ENCODE measurements at places on chromosomes 11 and 22.

- DNase-seq = no peak
Observed at GRCh38 chr22:41914611-41915034, 251 bp downstream of the SHISA8 start.

DNA sequence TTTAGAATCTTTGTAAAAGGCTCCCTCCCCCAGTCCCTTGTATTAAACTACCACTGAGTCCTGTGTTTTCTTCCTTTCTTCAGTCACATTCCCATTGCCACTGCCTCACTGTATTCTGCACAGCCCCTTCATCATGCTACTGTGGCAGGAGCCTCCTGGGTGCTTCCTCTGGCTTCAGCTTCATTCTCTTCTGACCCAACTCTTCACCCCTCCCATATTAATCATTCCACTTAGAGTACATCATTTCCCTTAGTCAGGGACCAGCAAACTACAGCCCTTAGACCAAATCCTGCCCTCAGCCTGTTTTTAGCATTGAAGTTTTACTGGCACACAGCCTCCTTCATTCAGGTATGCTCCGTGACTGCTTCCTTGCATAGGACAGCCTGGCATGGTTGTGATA lies 127.7 kb upstream of the MTNR1B start:
- no peak for DNase-seq

- DNase-seq = no peak
Observed at GRCh38 chr11:71356904-71357303, 91.3 kb downstream of the DHCR7 start.

GRCh38 chr22:49687786-49688515 lies 139.7 kb downstream of the BRD1 start:
- no peak for DNase-seq

DNA sequence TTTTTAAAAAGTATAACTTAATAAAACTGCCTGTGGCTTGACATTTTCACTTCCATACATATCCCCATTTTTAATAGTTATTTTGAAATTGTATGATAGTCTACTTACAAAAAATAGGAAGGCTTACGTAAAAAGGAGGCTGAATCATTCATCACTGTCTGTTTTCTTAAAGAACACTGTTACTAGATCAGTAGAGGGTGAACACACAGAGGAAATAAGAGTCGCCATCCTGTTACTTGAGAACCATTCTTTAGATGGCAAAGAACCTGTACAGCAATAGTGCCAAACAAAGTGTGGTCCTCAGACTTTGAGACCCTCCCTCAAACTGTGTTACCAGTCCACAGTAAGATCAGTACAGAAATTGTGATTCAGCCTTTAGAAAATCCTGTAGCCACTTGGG lies 180.7 kb downstream of the PGR start:
- no peak for DNase-seq

DNA sequence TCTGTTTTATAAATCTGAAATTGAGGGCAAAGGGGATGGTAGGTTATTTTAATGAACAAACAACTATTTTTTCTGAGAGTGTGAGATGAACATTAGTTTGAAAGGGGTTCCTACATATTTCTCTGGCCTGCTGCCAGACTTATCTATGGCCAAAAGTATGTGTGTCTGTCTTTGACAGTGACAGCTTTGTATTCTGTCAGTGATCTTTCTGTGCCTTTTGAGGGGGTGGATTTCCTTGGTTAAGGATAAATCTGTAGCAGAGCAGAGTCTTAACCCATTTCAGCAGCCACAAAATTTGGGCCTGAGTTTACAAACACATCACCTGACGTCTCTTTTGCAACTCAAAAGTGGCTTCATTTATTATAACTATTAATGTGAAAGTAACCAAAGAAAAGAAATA lies 30.9 kb downstream of the ZFTA start:
- DNase-seq = no peak

DNA sequence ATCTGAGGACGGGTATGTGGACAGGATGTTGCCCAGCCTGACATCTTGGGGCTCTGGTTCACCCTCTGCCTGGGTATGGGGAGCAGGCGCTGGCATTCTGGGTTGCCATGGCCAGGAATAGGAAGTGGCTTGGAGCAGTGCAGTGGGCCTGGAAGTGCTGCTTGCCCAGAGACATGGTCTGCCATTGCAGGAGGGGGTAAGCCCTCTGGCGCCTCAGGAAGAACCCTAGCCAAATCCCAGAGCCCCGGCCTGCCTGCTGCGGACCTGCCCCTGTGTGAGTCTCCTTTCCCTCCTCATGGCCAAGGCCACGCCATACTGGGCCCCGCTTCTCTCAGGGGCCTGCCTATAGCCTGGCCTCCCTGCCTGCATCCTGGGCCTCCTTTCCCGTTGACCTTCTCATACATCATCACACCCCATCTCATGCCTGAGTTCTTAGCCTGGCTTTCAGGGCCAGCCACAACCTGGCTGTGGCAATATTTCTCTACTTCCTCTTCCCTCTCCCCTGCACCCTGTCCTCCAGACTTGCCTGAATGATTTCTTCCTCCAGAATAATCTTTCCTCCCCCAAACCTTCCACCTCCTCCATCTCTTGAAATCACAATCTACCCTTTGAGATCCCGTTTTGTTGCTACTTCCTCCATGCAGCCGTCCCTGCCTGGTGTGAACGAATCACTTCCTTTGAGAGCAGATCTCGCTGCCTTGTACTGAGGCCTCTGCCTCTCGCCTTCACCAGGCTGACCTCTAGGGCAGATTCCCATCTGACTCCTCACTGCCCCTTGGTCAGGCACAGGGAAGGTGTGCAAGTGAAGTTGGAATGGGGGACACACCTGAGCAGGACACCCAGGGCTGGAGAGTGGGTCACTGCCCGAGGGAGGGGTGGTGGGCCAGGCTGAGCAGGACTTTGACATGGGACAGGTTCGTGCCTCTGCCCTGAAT lies 5.2 kb downstream of the CAPN5 start:
- no peak for DNase-seq

- no peak for DNase-seq
Observed at GRCh38 chr22:37145180-37146050, 4.3 kb downstream of the IL2RB start.

DNA sequence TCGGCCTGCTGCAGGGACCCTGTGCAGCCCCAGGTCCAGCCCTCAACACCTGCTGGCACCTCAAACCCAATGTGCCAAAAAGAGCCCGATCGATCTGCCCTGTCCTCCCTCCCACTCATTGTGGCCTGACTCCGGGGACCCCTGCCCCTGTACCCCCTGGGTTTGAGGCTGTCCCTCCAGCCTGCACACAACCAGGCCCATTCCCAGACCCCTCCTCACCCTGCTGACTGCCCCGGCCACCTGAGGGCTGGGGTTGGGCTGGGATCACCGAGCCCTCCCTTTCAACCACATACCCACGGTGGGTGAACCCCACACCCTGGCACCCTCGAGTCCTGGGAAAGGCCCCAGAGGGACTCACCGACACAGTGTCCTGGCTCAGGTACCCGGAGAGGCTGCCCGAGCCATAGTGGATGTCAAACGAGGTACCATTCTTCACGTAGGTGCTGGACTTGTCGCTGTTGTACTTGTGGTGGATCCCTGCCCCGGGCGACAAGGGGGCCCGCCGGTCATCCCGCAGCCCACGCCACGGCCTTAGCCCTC lies 5.0 kb downstream of the CTSD start:
- DNase-seq = no peak

GRCh38 chr11:118872403-118872821 lies 11.3 kb upstream of the CXCR5 start:
- peak; percentile 39 for DNase-seq

DNA sequence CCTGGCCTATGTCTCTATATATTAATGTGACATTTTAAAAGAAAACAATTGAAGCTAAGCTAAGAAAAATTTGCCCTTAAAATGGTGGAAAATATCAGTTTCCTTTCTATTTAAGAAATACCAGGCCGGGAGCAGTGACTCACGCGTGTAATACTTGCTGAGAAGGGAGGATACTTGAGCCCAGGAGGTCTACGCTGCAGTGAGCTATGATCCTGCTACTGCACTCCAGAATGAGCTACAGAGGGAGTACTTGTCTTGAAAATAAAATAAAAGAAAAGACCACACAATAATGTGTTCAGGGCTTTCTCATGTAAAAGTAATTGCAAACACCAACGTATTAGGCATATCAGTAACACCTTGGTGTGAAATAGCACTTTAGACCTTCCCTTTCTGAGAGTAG lies 1.4 kb upstream of the PRSS23 start:
- DNase-seq = no peak

DNA sequence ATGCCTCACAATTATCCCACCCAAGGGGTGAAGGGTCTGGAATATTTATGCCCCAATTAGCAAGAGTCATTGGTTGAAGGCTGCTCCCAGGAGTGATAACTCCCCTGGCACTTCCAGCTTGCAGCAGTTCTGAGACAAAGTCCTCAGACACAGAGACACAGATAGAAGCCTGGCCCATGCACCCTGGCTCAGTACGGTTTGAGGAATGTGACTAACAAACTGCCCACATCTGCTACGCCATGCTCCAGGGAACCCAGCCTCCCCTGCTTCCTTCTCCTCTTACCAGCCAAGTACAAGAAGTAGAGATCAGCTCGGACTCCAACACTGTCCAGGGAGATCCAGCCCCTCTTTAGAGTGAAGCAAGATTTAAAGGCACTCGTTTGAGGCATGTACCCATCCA lies 48.5 kb upstream of the BMAL1 start:
- no peak for DNase-seq

DNA sequence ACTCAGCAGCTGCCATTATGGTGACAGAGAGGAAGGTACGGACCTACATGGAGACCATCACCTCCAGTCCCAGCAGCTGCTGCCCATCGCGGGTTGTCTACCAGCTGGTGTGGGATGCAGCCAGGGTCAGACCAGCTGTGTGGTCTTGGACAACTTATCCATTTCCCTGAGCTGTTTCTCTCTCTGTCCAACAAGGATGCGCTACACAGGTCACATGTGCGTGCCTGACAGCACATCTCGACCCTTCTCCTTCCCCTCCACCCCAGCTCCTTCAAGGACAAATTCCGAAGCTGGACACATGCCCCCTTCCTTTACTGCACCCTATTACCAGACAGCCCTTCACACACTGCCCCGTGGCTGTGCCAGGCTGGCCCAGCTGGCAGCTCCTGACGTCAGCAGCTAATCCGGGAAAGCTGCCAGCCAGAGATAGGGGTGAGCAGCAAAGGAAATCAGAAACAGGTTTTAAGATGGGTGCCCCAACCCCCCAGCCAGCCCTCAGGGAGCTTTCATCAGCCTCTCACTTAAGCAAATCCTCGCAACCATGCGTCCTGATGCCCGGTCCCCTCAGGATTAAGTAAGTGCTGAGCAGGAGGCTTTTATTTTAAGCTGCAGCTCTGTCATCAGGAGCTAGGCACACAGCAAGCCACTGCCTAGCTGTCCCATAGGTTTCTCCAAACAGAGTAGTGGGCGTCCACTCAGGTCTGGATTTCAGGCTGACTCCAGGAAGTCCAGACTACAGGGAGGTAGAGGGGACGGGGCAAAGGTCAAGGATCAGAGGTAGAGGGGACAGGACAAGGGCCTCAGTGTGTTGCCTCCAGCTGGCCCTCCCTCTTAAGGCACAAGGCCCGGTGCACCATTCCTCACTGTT lies 20.3 kb downstream of the TEF start:
- DNase-seq = no peak

GRCh38 chr11:33135216-33135615 lies 26.1 kb downstream of the CSTF3 start:
- DNase-seq = no peak

DNA sequence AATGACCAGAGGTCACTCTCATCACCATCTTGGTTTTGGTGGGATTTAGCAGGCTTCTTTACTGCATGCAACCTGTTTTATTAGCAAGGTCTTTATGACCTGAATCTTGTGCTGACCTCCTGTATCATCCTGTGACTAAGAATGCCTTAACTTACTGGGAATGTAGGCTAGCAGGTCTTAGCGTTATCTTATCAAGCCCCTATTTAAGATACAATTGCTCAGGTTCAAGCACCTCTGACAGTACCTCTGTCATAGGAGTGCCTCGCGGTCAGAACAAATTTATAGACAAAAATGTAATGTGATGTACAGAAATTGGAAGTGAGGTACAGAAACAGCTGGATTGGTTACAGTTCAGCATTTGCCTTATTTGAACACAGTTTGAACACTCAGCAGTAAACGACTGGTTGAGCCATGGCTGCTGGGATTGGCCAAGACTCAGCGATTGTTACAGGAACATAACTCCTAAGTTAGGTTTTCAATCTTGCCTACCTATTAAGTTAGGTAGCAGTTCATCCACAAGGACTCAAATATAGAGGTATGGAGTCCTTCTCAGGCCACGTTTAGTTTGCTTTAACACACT lies 16.1 kb upstream of the TMEM123 start:
- DNase-seq = no peak

DNA sequence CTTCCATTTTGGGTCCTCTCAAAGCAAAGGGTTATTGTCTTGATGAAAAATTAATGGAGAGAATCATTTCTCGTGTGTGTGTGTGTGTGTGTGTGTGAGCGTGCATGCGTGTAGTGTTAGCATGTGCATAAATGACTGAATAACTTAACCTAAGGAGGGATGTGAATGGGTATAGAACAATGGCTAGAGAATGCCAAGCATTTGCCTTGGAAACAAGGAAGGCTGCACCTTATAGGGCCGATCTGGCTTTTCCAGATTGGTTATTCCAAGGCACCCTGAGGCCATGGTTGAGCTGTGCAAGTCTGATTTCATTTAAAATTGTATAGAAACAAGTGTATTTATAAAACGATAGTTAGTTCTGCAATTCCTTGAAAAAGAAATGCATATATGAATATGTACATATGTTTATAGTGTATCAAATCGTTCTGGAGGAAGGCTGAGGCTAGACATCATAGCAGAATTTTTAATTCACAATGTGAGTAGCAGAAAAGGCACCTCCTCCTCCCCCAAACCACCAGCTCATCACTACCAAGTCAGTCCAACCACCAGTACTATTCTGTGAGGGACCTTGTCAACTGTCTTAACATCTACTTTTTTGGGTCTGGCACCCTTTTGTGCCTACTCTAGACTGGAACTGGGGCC lies 322.7 kb upstream of the ISX start:
- no peak for DNase-seq

GRCh38 chr11:1920128-1920908 lies 815 bp downstream of the TNNT3 start:
- DNase-seq = no peak

- DNase-seq = no peak
Observed at GRCh38 chr11:122186439-122187080, 70.5 kb upstream of the BLID start.

DNA sequence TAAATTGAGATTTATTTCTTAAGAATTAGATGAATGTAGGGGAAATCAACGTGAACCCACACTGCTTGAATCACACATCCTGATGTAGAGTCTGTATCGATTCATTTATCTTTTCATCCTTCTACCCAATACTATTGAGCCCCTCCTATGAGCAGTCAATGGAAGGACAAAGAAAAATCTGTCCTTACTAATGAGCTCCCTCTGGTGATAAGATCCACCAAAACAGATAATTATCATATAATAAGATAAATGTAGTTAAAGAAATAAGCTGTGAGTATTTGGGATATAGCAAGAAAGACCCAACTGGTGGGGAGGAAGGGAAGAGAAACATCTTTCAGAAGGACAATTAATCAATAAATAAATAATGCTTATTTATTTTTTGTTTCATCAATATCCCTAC lies 385.1 kb upstream of the CCDC90B start:
- no peak for DNase-seq

DNA sequence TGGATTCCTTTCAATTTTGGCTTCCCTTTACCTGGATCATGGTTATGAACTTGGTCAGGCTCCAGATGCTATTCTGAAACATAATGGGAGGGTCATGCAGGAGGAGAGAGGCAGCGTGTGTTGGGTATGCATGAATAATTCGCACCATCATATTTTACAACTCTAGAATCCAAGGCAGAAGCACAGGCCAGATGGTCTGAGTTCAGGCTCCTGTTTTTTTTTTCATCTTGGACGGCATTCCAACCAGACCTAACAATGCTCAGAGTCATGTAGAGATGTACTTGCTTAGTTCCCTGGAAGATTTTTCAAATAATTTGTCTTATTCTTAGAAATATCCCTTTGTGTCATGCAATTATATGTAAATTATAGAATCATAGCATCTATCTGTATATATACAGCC lies 393.5 kb downstream of the JRKL start:
- no peak for DNase-seq
